Smooth muscle cell of the umbilical artery (primary cell): ENCODE measurements at places on chromosomes 6 and 20. TPM values are rescaled to one million over a fixed set of nuclear protein-coding genes. Genes with fewer than 3 reads are reported as not detected.

The EPPIN gene
- not detected in 2 replicates for total RNA-seq

The LY6G6D gene
- not detected in 2 replicates for total RNA-seq

The SYCP2L gene
- total RNA-seq = 0.05 and 0.59 TPM in 2 replicates

The DEFB132 gene
- total RNA-seq = not detected in 2 replicates

The PRICKLE4 gene
- total RNA-seq = 0.23 and 1.2 TPM in 2 replicates

The GDAP1L1 gene
- total RNA-seq = not detected in 2 replicates

The STAU1 gene
- total RNA-seq = 38.3 and 71.6 TPM in 2 replicates

The PRRT1 gene
- total RNA-seq = 0.09 TPM in 1 of 2 replicates, not detected in the other

The PHACTR1 gene
- 0.30 and 0.51 TPM in 2 replicates for total RNA-seq

The HLA-DQA2 gene
- not detected in 2 replicates for total RNA-seq

The MYH7B gene
- 0.05 TPM in 1 of 2 replicates, not detected in the other for total RNA-seq

The CD93 gene
- 0.69 and 0.89 TPM in 2 replicates for total RNA-seq

The TMEM14A gene
- 30.0 and 38.0 TPM in 2 replicates for total RNA-seq

The CLPSL1 gene
- not detected in 2 replicates for total RNA-seq

The ULBP3 gene
- 4.5 and 16.6 TPM in 2 replicates for total RNA-seq

The TOMM6 gene
- 48.6 and 52.3 TPM in 2 replicates for total RNA-seq

The SLC22A23 gene
- 0.55 and 0.59 TPM in 2 replicates for total RNA-seq

The HLA-DOA gene
- not detected in 2 replicates for total RNA-seq

The SIRPG gene
- not detected in 2 replicates for total RNA-seq

The AURKA gene
- 4.8 and 29.4 TPM in 2 replicates for total RNA-seq

The CAP2 gene
- 27.6 and 30.5 TPM in 2 replicates for total RNA-seq

The DAAM2 gene
- 1.2 and 1.4 TPM in 2 replicates for total RNA-seq

The TMEM217 gene
- total RNA-seq = 1.2 and 2.2 TPM in 2 replicates

The DUSP15 gene
- not detected in 2 replicates for total RNA-seq

The PRKN gene
- total RNA-seq = 0.30 and 0.92 TPM in 2 replicates

The BCAS1 gene
- not detected in 2 replicates for total RNA-seq

The MYBL2 gene
- total RNA-seq = 0.30 and 4.9 TPM in 2 replicates
